Mucosa of descending colon (tissue), 3 donors: ENCODE measurements at places on chromosomes 5 and 9. TPM values are rescaled to one million over a fixed set of nuclear protein-coding genes. Genes with fewer than 3 reads are reported as not detected.

GRCh38 chr5:141298376-141298775 is 5.5 kb downstream of the SLC25A2 start:
- DNase-seq = no peak

NR5A1 gene
- total RNA-seq = not detected

DNA sequence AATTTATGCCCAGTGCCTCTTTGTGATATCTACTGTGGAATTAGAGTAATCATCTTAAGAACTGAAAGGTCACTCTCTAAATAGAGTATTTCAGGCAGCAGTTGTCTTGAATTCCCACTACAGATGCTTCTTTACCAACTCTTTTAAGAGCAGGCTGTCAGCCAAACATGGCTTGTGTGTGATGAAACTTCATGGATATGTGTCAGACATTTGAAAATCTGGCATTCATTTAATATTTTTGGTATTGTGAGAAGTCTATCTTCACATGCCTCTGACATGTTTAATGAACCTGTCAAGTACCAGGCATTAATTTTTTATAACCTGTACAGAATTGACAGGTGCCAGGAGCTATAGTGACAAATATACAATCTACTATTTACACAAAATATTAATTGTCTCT is 318.6 kb downstream of the CDH9 start:
- DNase-seq = no peak

DNA sequence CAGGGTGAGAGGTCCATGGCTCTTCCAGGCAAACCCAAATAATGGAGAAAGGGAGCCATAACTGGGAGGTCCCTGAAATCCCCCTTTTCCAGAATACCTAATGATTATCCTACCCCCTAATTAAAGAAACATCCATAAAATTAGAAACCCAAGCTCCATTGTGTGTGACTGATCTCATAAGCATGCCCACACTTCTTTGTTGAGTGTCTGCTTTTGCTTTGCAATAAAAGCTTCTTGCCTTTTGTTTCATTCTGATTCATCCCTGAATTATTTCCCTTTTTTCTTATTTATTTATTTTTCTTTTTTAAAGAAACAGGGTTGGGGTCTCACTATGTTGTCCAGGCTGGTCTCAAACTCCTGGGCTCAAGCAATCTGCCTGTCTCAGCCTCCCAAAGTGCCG is 33.1 kb downstream of the BTF3 start:
- DNase-seq = no peak

DNA sequence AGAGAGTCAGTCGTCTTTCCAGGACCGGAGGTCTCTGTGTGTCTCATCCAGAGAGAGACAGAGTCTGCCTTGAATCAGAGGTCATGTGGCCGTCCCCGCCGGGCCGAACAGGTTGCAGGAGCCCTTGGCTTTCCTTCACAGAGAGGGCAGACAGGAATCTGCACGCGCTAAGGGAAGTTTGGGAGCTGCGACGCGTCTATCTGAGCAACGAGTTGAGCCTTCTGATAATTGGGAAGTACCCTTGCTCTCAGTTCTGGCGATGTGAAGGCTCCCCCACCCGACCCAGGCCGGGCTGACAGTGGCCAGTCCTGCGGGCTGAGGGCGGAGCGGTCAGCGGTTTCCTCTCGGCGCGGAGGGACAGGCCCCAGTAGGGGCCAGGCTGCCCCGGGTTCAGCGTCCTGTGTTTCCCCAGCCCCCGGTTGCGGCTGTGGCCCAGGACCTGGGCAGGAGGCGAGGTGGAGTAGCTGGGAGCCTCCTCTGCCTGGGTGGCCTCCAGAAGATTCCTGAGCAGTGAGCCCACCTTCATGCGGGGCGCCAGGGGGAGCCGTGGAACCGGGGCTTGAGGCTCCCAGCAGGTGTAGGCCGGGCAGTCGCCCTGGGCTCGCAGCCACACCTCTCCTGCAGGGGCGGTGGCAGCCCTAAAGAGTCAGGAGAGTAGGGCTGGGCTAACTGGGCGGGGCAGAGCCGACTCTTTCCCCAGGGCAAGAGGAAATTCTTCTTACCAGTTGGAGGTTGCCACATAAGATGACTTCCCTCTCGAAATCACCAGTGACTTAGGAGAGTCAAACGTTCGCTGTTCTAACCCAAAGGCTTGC is 13.9 kb downstream of the NR2F1 start:
- peak; percentile 81 for DNase-seq

C9orf72 gene
- 20.5 TPM for total RNA-seq

TOPORS gene
- total RNA-seq = 12.5 TPM

SLC45A2 gene
- 0.28 TPM for total RNA-seq

DNA sequence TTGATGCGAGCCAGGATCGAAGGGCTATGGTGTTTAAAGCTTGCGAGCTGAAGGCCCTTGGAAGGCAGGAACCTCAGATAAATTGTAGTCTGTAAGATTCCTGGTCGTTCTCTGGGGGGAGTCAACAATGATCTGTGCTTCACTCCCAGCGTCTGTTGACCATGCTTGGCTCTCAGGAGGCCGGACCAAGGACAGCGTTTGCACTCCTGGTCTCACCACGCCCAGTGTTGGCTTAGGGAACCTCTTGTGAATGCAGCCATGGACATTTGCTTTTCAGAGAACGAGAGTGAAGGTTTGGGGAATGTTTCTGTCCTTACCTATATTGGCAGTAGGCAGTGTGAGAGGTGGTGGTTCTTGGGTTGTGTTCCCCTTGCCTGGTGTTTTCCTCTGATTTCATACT is 60.2 kb upstream of the FAM120AOS start:
- no peak for DNase-seq

DNA sequence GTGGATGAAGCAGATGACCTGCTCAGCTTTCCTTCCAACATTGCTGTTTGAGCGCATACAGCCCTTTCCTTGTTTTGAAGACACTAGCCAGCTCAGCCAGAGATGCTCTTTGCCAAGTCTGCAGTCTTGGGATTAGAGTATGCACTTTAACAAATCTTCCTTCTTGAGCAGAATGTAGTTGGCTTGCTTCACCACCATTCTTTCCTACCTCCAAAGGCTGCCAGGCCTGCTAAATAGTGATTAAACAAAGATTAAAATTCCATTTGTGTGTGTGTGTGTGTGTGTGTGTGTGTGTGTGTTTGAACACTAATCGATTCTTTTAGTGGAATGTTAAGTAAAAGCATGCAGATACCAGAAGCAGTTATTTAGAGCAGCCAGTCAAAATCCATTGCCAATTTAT is 97.6 kb downstream of the GALNT10 start:
- DNase-seq = no peak

GRCh38 chr5:80959768-80960442 is at the start of gene RASGRF2:
Gene RASGRF2, plus strand, starts transcription at chr5:80960363. Its CDS starts 376 bp downstream, at chr5:80960739.
- peak; percentile 69 for DNase-seq

GRCh38 chr9:1233568-1233967 is 183.4 kb downstream of the DMRT2 start:
- no peak for DNase-seq

CAMK4 gene
- 4.0 TPM for total RNA-seq

DNA sequence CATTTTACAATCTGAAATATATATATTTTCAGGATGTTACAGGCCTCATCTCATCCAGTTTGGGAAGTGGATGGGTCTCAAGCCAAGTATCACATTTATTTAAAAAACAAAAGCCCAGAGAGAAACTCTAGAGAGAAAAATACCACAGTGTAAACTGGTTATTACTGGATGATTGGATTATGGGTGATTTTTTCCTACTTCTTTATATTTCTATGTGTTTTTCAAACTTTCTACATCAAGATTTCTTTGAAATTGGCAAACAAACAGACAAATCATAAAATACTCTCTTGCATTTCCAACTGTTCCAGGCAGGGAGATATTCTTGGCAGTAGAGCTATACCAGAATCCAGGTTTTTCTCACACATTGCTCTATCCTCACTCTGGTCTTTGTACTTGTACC is 116.0 kb upstream of the SMIM23 start:
- DNase-seq = no peak

FOXD4L6 gene
- total RNA-seq = not detected

GRCh38 chr5:142685418-142686209 is at the start of gene FGF1:
Gene FGF1, minus strand, starts transcription at chr5:142686090. Its CDS starts 71,963 bp downstream, at chr5:142614127.
- DNase-seq = no peak

CDC20B gene
- not detected for total RNA-seq

GRCh38 chr5:156540491-156540890 is 213.5 kb downstream of the SGCD start:
- no peak for DNase-seq

- no peak for DNase-seq
These were observed 935.8 kb upstream of the EDIL3 start for GRCh38 chr5:85320495-85320894.

- DNase-seq = no peak
These were observed 55.8 kb upstream of the ZFAND5 start for GRCh38 chr9:72420783-72421182.

- DNase-seq = no peak
These were observed 319.5 kb downstream of the PIK3R1 start for GRCh38 chr5:68534956-68535520.

DNA sequence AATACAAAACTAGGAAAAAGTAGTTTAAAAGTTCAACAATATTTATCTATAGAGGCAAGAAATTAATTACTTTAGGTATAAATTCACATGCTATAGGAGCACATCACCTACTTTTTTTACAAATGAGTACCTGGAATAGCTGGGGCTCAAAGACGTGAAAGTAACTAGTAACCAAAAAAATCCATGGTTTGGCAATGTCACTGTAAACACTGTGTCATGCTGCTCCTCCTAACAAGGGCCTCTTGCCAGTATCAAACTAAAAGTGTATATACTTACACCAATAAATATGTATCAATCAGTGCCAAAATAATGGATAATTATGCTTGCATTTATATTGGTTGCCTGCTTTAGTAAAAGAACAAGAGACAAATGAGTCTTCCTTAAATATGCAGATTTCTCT is 78.9 kb downstream of the AP3B1 start:
- no peak for DNase-seq

GRCh38 chr5:172545291-172545801 is 91.0 kb upstream of the SH3PXD2B start:
- DNase-seq = no peak

DNA sequence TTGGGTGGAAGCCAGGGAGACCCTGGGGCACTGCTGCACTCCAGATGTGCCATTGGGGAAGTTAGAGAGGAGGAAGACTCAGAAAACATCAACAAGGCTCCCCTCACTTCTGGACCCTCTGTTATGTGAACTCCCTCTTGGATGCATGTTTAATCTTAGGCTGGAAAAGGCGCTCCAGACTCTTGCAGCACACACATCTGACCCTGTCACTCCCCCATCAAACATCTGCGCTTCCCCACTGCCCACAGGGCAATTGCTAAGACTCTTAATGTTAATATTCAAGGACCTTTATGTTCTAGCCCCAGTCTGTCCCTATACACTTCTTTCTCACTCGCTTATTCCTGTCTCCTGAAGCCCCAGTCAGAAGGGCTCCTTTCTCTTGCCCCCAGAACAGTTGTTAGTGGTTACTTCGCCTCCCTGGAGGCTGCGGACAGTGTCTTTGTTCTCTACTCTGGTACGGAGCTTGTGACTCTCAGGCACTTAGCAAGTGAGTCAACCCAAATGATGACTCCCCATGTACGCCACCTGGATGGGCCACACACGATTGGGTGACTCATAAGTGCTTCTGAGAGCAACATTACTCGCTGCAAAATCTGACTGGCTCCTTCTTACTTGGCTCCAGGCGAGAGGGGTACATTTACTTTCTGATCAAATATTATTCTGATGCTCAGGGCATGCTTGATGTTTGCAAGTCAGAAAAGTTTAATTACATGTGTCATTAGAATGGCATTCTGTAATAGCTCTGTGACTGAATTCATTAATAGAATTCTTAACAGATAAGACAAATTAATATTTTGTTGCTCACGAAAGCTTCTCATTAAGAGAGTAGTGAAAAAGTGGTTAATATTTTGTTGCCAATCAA is 193.6 kb downstream of the HSPA4 start:
- DNase-seq = no peak

MAST4 gene
- 16.2 TPM for total RNA-seq

CCL27 gene
- not detected for total RNA-seq

DNA sequence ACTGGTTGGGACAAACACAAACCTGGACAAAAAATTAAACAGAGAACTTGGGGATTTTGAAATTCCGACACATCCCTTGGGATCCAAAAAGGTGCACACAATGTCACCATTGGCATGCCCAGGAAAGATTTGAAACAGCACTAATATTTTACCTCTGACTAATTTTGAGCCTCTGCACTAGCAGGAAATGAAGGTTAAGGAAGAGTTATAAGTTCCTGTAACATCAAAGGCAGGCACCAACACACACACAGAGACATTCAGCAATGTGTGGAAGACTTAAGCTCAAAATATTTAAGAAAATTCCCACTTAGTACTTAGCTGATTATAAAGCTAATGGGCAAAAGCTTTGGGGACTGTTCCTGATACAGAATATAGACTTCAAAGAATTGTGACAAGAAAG is 247.0 kb downstream of the CDH9 start:
- no peak for DNase-seq

DNA sequence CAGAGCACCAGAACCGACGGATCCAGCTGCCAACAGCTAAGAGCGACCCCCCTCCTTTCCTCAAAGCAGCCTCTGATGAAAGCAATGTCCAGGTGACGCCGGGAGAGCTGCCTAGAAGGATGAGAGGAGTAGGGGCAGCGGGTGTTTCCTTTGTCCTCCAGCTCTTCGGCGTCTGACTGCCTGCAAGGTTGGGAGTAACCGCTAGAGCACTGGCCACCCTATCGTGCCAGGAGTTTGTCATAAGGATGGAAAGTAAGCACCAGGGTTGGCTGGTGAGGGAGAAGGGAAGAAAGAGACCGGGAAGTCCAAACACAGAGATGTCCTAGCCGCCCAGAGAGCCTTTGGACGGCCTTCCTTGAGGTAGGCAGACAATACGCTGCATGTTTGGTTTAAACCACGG is 10.8 kb downstream of the MRPL36 start:
- DNase-seq = no peak

DNA sequence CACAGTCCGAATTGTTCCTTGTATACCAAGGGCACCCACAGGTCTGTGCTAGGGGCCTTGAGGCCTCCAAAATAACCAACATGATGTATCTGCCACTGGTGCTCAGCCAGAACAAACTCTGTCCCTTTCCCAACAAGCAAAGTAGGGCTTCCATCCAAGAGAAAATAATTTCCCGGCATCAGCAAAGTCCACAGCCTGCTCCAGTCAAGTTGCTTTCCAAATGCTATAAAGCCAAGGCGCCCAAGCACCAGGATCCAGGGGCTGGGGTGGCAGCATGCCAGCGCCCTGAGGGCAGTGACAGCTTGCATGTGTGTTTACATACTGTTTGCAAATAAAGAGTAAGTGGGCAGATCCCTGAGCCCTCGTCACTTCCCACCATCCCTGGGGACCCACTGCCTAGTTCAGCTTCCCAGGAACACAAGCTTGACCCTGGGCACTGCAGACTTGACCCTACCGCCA is 155.9 kb downstream of the ERCC6L2 start:
- peak; percentile 45 for DNase-seq

DNA sequence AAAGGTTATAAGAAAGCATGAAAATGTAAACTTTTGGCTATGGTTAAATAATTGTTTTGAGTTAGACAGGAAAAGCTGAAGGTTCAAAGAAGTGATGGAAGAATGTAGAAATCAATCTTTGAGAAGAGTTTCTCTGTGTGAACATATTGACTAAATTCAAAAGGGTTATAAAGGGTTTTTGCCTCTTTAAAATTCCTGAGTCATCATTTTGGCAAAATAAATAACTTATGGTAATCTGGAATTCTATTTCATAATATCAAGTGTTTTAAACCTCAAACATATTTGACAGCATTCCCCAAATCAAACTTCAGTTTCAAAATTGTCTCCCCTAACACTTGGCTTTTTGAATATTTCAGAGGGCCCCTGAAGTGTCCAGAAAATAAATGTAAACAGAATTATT is 60.6 kb upstream of the SPINK5 start:
- no peak for DNase-seq

SETX gene
- total RNA-seq = 35.4 TPM

ZCCHC7 gene
- total RNA-seq = 19.7 TPM

C5orf52 gene
- total RNA-seq = 1.7 TPM

GRCh38 chr5:154384480-154385235 is 61.1 kb upstream of the SAP30L start:
- DNase-seq = no peak
